ENCODE measurements at places on chromosomes 12 and 14.

DNA sequence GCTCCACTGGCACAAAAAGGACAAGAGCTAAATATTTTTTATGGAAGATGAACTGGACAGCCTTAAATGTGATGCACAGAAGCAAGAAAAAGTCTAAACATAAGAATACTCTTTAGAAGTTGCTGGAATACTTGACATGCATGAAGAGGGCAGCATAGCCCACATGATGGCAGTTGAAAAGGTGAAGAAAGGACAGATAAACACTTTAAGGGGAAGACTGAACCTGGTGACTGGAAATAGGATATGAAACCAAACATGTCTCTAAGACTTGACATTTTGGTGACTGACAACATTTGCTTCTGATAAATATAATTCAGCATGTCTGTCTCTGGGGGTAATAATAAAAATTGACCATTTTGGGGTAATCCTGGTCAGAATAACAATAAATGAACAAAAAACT, 273.1 kb downstream of the CCDC91 start:
- DNase-seq: no peak

- DNase-seq: no peak
Observed at GRCh38 chr12:78473136-78473535, 391.4 kb upstream of the SYT1 start.

DNA sequence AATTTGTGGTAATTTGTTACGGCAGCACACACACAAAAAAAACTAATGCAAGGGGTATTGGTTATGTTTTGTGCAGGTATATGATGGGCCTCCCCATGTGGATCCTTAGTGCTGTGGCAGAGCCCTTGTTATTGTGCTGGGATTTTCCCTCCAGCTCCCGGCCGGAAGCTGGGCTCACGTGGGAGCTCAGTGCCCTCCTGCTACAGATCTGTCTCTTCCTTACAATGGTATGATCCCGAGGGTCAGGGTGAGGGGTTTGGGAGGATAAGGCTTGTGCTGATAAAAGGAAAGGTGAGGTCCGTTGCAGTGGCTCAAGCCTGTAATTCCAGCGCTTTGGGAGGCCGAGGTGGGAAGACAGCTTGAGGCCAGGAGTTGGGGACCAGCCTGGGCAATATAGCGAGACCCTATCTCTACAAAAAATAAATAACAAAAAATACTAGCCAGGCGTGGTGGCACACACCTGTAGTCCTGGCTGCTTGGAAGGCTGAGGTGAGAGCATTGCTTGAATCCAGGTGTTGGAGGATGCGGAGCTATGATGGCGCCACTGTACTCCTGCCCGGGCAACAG, 861 bp upstream of the SLC48A1 start:
- no peak for DNase-seq

- no peak for DNase-seq
Observed at GRCh38 chr14:29109589-29109988, 343.0 kb downstream of the FOXG1 start.

- no peak for DNase-seq
Observed at GRCh38 chr14:50051106-50051505, 65.3 kb downstream of the VCPKMT start.

DNA sequence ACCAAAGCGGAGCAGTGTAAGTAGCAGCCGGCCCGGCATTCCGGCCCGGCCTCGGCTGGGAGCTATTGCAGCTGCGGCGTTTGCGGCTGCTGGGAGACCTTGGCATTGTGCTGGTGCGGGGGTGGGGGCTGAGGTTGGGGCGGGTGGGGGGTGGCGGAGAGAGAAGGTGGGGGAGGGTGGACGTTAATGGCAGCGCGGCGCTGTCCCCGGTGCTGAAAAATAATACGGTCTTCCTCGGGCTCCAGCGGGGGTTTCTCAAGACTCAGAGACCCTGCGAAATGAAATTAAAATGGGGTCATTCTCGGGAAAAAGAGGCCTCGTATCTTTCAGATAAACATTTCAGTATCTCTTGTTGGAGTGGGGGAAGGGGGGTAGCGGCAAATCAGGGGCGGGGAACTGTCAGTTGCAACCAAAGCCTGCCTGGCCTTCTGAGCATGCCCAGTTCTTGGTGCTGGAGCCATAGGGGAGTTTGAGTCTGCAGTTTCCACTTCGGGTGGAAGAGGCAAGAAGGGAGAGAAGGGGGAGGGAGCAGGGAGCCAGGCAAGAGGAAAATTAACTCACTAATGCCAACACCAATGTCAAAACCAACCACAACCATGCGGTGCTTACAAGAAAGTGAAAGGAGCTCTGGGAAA, 414 bp downstream of the UNC79 start:
- DNase-seq: no peak

DNA sequence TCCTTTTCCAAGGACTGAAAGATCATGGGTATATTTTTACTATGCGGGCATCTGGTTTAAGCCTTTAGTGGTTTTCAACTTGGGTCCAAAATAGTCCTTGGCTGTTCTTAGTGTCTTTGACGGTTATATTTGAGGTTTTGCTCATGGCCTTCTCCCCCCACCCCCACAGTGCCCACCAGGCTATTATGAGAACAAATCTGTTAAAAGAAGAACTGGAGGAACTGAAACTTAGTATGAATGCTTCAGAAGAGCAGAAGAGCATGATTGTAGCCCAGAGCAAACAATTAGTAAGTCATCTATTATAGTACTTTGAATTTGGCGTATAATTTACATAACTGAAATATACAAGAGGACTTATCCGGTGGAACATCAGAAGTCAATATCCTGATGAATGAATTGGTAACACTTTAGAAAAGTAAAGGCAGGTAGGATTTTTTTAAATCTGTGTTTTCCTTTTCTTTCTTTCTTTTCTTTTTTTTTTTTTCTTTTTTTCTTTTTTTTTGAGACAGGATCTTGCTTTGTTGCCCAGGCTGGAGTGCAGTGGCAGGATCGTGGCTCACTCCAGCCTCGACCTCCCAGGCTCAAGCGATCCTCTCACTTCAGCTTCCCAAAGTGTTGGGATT, 71.8 kb upstream of the BCAT1 start:
- no peak for DNase-seq

GRCh38 chr12:91857813-91858542, 287.7 kb downstream of the BTG1 start:
- DNase-seq: no peak

DNA sequence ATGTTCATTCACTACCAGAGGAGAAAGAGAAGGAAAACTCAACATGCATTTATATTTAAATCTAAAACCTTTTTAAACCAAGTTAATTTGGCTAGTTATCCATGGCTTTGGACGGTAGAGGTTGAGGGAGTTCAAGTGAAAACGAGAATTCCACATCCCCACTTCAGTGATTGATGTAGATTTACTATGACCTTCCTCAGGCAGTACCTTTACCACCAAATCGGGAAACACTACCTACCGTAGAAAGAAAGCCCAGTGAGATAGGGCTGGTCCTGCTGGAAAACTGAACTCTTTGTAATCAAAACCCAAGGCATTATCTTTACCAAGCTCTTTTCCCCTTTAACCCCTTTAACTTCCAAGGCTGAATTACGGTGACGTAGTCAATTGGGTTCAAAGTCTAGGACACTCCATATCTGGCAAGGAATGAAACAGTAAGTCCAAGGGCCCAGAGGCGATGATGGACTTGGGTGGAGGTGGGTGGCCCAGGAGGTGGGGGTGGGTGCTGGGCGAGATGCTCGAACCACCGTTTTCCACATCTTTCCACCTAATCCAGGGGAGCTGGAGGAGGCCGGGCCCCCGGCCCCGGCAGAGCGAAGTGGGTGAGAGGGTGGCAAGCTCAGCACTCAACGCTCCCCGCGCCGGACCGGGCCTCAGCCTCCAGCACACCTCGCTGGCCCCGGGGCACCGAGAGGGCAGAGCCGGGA, 618 bp downstream of the SEC23A start:
- peak; percentile 29 for DNase-seq

DNA sequence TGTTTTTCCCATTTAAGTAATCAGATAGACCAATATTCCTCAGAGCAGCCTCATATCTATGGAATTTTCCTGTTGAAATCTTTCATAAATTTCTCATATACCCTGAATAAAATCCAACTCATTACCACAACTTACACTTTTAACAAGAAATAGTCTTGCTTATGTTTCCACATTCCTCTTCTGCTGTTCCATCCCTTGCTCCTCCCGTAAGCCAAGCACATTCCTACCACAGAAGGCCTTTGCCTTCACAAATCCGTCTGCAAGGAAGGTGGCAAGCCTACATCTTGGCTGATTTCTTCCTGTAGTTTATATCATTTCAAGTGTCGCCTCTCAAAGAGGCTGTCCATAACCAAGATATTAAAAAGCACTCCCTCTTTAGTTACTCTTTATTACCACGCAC, 127.7 kb downstream of the C12orf50 start:
- DNase-seq: no peak

DNA sequence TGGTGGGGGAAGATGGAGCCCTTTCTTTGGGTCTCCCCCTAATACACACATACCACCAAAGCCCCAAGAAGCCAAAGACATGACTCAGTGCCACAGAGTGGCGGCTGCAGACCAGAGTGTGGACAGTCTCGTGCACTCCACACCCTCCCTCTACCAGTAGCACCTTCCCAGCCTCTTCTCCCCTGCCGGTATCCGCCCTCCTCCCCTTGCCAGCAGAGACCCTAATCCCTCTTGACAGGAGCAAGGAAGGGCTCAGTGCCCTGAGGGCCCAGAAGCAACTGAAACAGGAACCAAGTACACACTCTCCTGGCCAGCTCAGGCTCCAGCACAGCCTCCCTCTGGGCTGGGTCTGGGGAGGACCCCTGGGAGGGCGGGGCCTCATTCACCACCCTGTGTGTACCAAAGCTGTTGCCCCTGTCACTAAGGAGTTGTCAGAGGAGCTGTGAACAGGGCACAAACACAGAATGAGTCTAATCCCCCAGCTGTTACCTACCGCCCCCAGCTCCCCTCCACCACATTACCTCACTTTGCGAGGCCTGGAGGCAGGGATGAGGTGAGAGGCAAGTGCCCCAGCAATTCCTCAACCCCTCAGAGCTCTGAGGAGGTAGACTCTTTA, 8.2 kb downstream of the SPRYD3 start:
- no peak for DNase-seq

DNA sequence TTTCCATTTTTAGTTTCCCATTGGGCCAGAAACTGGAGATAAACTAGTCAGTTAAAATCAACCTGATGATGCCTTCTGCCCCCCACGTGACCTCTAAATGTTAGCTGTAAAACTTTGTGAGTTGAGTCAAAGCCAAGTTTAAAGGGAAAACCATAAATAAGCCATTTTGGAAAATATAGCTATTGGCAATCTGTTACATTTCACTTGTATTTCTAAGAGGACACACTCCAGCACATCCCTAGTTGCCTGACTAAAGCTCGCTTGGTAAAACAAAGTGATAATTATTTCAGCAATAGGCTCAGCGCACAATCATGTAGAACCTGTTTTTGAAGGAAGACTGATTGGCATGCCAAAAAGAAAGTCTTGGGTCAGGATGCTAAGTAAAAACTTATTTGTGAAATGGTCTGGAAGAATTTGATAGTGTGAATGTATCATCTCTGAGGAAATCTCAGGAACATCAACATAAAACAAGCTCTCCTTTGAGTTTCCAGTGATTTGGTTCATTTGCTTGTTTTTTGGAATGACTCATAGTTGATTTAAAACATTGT, 49.2 kb upstream of the AEBP2 start:
- no peak for DNase-seq

- DNase-seq: no peak
Observed at GRCh38 chr12:85394809-85395208, 114.8 kb downstream of the ALX1 start.

DNA sequence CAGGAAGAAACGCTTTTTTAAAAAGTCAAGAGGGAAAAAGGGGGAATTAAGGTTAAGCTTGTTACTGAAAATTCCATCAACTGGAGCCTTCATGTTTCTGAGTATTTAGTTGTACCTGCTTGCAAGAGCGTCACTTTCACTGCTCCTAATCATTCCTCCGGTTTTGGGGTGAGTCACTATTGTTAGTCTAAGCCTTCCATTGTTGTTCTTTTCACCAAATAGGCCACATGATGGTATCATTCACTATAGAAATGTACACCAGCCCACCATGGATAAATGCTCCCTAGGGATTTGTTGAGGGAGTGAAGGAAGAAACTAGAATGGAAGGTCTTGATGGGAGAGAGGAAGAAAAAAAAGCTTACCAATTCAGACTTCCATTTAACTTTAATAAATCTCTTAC, 3.0 kb downstream of the IL22 start:
- DNase-seq: no peak

GRCh38 chr14:77848031-77848430, 48.1 kb downstream of the ADCK1 start:
- no peak for DNase-seq

GRCh38 chr12:94516985-94517384, 57.3 kb upstream of the CEP83 start:
- DNase-seq: no peak

DNA sequence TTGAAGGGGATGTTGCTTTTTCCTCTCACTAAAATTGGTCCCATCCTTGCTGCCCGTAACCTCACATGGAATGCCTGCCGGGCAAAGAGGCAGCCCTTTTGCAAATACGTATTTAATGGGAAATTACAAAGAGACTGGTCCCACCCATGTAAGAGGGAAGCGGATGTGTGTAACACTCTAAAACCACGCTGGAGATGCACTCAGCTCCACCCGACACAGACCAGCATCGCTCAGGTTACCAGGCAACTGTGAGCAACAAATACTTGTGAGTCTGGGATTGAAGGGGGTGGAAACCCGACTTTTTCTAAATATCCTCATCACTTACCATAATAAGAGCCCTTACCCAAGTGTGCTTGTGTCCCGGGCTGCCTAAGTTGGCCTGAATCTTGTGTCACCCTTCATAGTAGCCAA, 47.7 kb downstream of the ELK3 start:
- DNase-seq: peak; percentile 80

- no peak for DNase-seq
Observed at GRCh38 chr14:64229489-64229888, 64.7 kb downstream of the ESR2 start.

DNA sequence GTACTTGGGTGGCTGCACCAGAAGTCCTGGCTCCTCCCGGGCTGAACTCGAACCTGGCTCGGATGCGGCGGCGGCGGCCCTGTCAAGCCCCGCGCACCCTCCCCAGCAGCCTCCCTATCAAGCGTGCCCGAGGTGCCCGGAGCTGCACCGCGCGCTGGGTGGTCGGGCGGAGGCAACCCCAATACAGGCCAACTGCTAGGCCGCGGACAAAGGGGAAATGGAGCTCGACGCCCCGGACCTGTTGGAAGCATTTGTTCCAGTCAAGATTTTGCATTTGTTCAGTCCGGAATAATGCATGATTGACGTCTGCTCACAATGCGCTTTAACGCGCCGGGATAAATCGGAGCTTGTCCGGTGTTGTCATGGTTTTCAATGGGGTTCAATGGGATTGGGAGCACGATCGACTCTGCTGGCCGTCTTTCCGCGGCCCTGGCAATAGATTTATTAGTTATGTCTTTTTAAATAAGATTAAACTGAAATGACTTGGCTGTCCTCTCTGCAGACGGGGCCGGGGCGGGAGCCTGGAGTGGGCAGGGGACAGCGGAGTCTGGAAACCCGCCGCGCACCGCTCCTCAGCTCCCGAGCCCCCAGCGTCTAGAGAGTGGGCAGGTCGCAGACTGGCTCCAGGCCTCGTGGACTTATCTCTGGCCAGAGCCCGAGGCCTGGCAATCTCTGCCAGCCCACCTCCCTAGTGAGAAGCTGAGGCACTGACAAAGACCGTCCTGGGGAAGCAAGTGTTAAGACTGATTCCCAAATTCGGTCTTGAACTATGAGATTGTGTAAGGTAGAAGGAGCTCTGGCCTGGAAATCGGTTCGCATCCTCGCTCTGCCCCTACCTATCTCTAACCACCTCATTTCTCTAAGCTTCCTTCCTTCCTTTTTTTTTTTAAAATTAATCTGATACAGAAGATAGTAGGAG, 1.7 kb upstream of the NKX2-8 start:
- no peak for DNase-seq

- DNase-seq: no peak
Observed at GRCh38 chr14:72308967-72309485, 376.8 kb downstream of the RGS6 start.
